Activated CD4-positive, alpha-beta T cell treated with anti-CD3 and anti-CD28 coated beads, Interleukin-10, Interleukin-2, amounts not matched to agents 100 ng/mL and 50 ng/mL, durations not matched to agents 16 hours and 8 hours (primary cell): ENCODE measurements at places on chromosomes 7 and 10.

DNA sequence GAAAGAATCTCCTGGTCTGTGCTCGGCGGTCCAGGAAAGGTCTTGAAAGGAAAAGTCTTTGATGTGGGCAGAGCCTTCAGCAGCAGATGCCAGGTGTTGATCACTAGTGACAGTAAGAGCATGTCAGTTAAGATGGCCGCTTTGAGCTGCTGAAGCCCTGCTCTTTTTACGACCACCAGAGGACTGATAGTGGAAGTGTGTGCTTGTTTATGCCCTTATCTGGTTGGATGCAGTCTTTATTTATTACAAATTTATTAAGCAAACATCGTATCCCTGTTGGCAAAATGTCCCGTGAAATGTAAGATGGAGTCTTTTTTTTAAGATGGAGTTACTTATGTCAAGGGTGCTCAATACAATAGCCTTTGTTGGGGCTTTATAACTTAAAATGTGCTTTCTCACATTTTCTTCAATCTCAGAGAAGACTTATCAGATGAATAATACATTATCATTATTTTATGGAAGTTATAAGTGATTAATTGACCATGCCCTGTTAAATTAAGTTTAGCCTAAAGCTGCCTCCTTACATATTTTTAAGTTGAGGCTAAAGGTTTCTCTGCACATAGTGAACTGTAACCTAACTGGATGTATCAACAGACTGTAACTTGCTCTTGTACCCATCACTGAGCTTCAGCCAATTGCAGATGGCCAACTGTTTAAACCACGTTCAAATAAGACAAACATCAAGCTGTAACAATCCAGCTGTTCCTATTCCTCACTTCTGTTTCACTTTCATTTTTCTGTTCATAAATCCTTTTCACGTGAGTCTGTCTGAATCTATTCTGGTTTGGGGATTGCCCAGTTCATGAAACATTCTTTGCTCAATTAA, 97.4 kb upstream of the PIK3CG start:
- DNase-seq, result peak; percentile 35

- DNase-seq, result no peak
These were observed 72.7 kb downstream of the CFAP46 start for GRCh38 chr10:132869621-132870020.

DNA sequence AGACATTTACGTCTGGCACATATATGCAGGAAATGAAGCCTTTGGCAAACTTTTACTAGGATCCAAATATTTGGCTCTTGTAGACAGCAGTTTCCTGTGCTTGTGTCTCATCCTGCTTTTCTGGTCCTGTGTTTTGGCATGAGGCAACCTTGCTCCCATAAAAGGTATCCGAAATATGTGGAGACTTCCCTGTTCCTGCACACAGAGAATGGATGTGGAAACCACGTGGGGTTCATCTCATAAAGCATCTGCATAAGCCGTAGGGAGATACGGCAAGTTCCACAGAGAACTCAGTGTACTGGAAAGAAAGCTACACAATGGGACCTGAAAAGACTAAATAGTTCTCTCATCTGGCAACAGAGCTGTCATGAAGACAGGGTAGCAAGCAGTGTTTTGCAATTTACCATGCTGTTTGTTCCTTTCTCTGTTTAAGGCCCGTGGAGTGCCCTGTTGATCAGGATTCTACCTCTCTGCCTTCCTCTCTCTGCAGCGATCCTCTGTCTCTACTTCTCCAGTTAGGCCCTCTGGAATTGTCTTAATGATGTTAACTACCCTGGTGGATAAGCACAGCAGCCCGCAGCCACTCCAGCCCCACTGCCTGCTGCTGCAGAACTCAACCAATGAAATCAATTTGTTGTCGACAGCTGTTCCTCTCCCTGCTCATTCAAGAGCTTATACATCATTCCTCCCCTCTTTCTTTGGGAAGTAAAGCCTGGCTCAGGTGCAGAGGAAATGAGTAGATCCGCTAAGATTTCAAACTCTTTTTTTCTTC, 293.6 kb downstream of the CSTF2T start:
- no peak for DNase-seq

DNA sequence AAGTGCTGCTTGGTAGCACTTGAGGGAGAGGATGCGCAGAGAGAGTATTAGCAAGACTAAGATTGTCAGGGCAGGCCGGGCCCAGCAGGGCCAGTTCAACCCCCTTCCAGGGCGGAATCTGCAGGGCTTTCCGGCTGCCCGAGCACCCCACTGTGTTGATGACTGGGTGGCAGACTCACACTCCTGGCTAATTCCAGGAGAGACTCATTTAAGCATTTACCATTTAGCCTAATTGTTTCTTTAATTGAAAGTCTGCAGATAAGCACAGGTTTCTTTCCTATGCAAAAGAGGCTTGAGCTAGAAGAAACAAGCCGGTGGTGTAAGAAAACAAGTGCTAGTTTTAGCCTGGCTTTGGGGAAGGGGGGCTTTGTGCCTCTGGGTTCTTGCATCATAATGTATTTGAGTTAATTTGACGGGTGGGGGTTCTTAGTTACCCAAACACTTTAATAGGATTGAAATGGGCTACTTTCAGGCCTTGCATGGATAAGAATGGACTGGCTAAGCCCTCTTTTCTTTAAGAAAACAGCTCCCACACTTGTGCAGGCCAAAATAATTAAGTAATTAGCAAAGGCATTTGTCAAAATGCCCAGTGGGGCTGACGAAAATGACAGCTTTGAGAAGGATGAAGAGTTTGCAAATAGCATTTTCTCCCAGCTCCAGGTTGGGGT, 201.3 kb downstream of the MYOF start:
- no peak for DNase-seq

GRCh38 chr7:43906331-43907010, at the start of gene URGCP:
Gene URGCP, minus strand, starts transcription at chr7:43906596. Its CDS starts 21 bp downstream, at chr7:43906575.
- DNase-seq, result peak; percentile 66

DNA sequence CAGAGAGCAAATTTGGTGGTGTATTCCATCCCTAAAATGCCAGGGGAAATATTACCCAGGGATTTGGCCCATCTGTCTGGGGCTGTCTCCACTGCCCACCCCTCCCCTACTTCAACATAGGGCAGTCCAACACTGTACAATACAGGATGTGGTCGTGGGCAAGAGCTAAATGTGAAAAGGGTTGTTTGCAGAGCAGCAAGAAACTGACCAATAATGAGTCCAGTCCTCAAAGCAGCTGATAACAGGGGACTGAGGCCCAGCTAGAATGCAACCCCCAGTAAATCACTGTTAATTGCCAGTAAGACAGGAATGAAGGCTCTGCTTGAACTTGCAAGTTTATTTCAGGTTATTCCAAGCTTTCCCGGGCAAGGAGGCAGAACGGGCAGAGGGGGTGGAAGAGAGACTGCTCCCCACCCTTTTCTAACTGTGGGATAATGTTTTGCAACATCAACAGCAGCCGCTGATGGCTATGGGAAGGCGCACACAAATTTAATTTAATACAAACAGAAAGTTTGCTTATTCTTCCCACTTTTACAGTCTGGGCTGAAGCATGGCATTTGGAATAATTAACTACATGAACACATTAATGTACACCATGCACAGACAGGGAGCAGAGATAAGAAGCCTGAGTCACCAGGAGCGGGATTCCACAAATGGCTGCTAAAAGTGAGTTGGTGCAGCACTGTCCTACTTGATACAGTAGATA, 36.8 kb downstream of the AFAP1L2 start:
- no peak for DNase-seq

DNA sequence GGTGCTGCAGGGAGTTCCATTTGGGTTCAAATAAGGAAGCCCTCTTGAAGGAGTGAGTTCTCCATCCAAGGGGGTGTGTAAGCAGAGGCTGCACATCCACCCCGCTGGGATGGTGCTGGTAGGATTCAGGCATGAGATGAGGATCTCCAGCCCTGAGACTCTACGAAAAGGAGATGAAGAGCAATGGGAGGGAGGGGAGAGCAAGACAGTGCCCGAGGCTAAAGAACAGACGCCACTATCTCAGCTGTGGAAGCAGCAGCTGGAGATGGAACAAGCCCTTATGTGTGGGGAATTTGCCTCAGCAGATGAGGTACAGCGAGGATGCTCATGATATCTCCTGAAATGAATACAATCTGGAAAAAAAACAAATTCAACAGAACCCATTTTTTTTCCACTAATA, 28.1 kb upstream of the MYL10 start:
- no peak for DNase-seq

DNA sequence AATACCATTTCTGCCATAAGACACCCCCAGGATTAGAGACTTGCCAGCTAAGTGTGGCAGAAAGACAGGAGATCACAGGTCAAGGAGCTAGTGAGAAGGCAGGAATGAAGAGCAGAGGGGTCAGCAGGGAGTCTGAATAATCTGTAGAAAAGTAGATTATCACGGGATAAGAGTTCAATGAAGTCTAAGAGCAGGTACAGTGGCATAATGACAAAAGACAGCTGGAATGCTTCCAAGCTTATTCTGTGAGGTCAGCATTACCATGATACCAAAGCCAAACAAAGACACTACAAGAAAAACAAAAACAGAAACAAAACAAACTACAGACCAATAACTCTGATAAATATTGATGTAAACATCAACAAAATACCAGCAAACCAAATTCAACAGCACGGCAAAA, 20.8 kb downstream of the PILRA start:
- no peak for DNase-seq

DNA sequence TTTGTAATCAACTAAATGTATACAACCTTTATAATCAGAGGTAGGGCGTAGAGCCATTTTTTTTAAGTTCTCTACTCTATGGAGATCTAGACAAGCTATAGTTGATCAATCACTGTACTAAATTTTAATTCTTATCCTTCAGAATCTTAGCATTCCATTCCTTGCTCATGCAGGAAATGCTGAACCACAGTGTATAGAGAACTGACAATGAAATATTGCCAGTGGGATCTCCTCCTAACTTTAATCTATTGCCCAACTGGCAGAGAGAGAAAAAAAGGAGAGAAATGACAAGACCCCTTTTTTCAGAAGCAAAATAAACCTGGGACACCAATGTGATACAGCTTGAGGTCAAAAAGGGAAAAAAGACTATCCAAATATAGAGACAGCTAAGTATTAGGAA, 26.4 kb upstream of the PPP3CB start:
- no peak for DNase-seq

- DNase-seq, result no peak
These were observed 955.7 kb downstream of the SORCS3 start for GRCh38 chr10:105596749-105597148.

DNA sequence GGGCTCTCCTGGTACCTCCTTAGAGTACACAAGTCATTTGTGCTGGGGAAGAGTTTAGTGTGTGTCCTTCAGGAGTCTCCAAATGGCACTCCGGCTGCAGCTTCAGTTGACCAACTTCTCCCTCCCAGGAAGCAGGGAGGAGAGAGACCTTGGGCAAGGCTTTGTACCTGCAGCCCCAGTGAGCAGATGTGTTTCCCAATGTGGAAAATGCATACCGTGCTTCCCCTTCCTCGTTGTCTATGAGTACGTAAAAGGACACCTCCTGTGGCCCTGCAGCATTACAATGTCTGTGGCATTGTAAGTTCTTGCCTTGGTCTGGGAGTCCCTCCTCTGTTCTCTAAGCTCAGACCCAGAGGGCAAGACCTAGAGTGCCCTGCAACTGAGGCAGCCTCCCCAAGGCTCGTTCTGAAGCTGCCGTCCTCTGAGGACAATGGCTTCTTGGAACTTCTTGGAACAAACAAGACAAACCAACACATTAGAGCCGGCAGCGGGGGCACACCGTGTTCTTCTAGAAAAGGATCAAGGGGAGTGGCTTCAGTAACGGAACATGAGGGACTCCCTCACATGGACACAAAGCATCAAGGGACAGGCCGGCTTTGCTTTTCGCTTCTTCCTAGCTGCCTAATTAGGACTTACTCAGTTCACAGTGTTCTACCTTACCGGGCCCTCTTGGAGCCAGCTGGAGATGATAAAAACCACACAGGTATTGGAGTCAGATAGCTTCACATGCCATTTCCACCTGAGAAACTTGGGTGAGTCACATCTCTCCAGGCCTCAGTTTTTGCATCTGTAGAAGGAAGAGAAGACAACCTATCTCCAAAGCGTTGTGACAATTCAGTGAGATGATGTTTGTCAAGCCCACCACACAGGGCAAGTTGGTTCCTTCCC, 20.9 kb upstream of the PPA1 start:
- DNase-seq, result no peak

DNA sequence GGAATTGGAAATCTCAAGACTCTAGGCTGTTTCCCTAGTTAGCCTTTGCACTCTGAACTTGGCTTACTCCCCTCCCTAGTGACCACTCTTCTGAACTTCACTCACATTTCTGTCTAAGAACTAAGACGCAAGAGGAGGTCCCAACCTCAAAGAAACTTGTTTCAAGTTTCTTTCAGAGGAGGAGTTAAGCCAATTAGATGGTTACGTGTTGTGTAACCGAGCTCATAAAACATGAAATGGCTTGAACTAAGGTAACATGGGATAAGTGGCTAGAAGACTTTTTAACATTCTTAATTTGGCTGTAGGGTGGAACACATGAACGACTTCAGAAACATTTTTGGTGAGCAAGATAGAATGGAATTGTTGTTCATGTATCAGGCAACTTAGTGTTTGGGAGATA, 39.5 kb upstream of the SEC61G start:
- DNase-seq, result no peak

- no peak for DNase-seq
These were observed 606.4 kb downstream of the SORCS1 start for GRCh38 chr10:106557951-106558733.

- DNase-seq, result no peak
These were observed 21.2 kb downstream of the ASB15 start for GRCh38 chr7:123622660-123623386.

DNA sequence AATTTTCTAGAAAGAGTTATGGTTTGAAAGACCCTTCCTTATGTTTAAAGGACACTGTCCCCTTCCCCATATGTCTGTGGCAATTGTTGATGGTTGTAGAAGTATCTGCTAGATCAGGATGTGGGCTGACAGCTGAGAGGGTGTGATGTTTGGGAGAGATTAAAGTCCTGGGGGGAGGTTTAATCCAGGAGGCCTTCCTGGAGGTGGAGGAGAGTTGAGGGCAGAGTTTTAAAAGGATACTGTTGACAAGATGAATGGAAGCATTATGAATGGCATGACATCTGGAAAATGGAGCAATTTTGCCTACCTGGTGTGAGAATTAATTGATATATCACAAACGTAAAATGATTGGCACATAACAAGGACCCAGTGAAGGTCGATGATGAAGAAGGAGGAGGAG, 32.9 kb upstream of the SMC3 start:
- no peak for DNase-seq
